Activated naive CD8-positive, alpha-beta T cell treated with anti-CD3 and anti-CD28 coated beads, Interleukin-2, amount 10 ng/mL, durations not matched to agents 7 days and 5 days (primary cell): ENCODE measurements at places on chromosomes 6 and 20. TPM values are rescaled to one million over a fixed set of nuclear protein-coding genes. Genes with fewer than 3 reads are reported as not detected.

The FUCA2 gene
- total RNA-seq, result 12.1 TPM

The ZBTB22 gene
- total RNA-seq, result 20.9 TPM

The SYCP2 gene
- total RNA-seq, result 15.0 TPM

The PAX1 gene
- total RNA-seq, result not detected

The BPIFB2 gene
- total RNA-seq, result not detected

DNA sequence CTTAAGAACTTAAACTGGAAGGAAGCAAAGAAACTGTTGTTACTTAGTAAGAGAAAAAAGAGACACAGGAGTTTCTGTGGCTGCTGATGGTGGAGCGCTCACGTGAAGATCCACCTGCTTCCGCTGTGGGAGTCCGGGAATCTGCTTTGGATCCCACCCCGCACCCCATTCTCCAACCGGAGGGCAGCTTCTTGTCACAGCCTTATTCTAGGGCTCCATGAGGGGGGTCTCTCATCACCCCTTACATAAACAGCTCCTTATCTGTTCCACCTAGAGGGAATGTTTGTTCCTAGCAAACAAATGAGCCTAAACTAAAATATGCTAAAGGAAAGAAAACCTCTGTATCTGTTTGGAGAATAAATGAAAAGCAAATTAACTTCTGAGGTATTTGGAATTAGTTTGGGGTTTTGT, 280.5 kb downstream of the QKI start:
- no peak for DNase-seq
- no peaks in the 10 kb centered on the region for H3K36me3 ChIP-seq
- no peak overlapping the region for H3K4me3 ChIP-seq
- H3K27me3 ChIP-seq, result peaks cover 10% of the 10 kb centered on the region
- no peak overlapping the region for H3K27ac ChIP-seq

- no peak for DNase-seq
- no peaks in the 10 kb centered on the region for H3K27me3 ChIP-seq
- no peak overlapping the region for H3K27ac ChIP-seq
- H3K36me3 ChIP-seq, result no peaks in the 10 kb centered on the region
Measured at GRCh38 chr20:3560578-3560977, 89.8 kb downstream of the ATRN start.

DNA sequence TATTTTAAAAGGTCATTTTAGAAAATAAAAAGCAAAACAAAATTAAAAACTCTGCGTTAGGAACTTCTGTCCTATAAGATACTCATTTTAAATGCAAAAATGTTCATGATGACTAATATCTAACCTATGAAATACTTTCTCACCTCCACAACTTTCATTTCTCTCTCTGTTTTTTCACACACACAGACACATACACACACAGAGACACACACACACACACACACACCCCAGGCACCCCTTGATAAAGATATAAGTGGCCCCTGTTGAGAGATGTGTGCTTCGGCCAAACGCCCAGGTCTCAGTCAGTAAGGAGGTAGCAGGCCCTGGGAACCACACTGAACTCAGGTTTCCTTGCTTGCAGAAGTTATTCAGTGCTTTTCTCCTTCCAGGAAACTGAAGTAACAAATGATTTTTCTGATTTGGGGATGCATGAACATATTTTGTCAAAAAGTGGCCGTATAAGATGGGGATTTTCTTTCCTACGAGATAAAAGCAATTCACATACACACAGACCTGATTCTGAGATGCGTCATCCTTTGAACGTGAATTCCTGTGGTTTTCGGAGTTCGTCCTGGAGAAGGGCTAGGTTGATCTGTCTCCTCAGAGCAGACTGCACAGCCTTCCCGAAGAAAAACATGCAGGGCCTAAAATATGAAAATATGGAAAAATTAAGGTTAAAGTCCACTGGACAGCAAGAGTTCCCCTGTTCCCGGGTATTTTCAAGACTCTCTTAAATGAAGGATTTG, 306.8 kb upstream of the FOXQ1 start:
- H3K27ac ChIP-seq, result no peak overlapping the region
- H3K27me3 ChIP-seq, result peaks cover 3% of the 10 kb centered on the region
- no peaks in the 10 kb centered on the region for H3K4me1 ChIP-seq
- no peak for DNase-seq

- no peaks in the 10 kb centered on the region for H3K36me3 ChIP-seq
- no peak overlapping the region for H3K4me3 ChIP-seq
- H3K27ac ChIP-seq, result no peak overlapping the region
- no peaks in the 10 kb centered on the region for H3K4me1 ChIP-seq
Measured at GRCh38 chr6:93407186-93407585, 12.2 kb downstream of the EPHA7 start.

DNA sequence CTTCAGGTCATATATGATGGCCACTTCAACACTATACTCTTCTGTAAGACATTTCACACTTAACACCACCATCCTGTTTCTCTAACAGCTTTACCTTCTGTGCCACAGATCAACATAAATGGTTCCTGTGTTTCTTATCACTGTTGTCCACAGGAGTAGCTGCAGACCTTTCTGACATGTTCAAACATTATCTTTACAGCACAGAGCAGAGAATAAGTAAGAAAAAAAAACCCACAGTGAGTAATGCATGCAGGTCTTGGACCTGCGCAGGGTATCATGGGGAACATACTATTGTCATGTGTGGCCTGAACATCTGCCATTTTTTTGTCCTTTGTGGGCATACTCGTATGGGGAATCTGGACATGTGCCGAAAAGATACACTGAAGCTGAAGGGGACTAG, 161.9 kb downstream of the KIF16B start:
- H3K27me3 ChIP-seq, result no peaks in the 10 kb centered on the region
- H3K4me1 ChIP-seq, result no peaks in the 10 kb centered on the region
- no peak overlapping the region for H3K27ac ChIP-seq

DNA sequence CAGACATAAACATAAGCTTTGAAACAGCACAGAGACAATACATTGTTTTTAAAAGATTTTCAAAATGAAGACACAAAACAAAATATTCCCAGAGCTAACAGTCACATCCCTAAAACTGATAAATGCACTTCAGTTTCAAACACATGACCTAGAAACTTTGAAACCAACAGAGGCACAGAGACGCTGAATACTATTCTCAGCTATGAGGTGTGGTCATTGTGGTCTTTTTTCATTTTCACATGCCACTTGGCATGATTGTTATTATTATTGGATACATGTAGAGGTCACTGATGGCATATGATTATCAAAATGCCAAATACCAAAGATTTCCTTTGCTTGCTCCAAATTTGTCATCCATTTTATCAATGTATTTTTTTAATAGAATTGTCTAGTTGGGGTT, 306.9 kb downstream of the QKI start:
- no peaks in the 10 kb centered on the region for H3K36me3 ChIP-seq
- no peak overlapping the region for H3K27ac ChIP-seq
- DNase-seq, result no peak
- no peaks in the 10 kb centered on the region for H3K27me3 ChIP-seq
- no peaks in the 10 kb centered on the region for H3K4me1 ChIP-seq

DNA sequence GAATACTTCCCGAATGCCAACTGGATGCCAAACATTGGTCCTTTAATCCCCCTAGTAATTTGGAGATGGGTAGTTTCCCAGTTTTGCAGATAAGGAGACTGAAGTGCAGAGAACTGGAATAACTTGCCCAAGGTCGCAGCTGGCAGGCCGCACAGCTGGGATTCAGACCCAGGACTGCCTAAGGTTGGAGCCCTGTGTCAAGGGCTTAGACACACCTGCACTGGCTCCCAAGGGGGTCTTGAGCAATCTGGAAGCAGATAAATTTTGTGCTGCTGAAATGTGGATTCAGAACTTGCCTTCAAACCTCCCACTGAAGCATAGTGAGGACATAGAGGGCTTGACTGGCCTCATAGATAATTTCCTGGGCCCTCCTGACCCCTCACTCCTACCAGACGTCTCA, 30.5 kb downstream of the FOXP4 start:
- no peak overlapping the region for H3K4me3 ChIP-seq
- no peaks in the 10 kb centered on the region for H3K36me3 ChIP-seq
- no peak for DNase-seq

- DNase-seq, result no peak
- H3K4me1 ChIP-seq, result no peaks in the 10 kb centered on the region
- no peak overlapping the region for H3K27ac ChIP-seq
- H3K36me3 ChIP-seq, result no peaks in the 10 kb centered on the region
- no peaks in the 10 kb centered on the region for H3K27me3 ChIP-seq
- no peak overlapping the region for H3K4me3 ChIP-seq
Measured at GRCh38 chr20:14446446-14446845, 109.0 kb upstream of the FLRT3 start.

GRCh38 chr6:7461416-7461815, 71.8 kb downstream of the RIOK1 start:
- no peak overlapping the region for H3K4me3 ChIP-seq
- H3K36me3 ChIP-seq, result no peaks in the 10 kb centered on the region
- peaks cover 7% of the 10 kb centered on the region for H3K27me3 ChIP-seq
- H3K27ac ChIP-seq, result no peak overlapping the region
- DNase-seq, result no peak

GRCh38 chr20:62596486-62596885, 45.8 kb upstream of the SLCO4A1 start:
- H3K4me1 ChIP-seq, result no peaks in the 10 kb centered on the region
- no peak overlapping the region for H3K27ac ChIP-seq
- H3K27me3 ChIP-seq, result peaks cover 45% of the 10 kb centered on the region

DNA sequence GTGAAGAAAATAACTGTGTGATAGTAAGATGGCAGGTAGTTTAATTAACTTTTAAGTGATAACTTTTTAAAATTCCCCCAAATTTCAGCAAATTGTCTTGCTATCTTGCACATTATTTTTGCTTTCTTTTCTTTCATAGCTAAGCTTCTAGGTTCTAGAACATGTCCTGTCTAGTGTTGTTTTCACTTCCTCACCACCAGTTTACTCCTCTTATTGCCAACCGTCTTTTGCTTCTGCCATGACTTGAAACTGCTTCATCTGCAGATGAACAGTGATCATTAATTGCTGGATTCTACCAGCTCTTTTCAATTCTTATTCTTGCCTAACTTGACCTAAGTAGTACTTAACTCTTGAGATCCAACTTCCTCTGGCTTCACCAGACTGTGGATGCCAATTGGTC, 137.8 kb downstream of the CENPW start:
- no peaks in the 10 kb centered on the region for H3K27me3 ChIP-seq
- no peak overlapping the region for H3K4me3 ChIP-seq
- H3K4me1 ChIP-seq, result no peaks in the 10 kb centered on the region
- no peak for DNase-seq

- H3K27me3 ChIP-seq, result peaks cover 12% of the 10 kb centered on the region
- no peak overlapping the region for H3K27ac ChIP-seq
- no peaks in the 10 kb centered on the region for H3K4me1 ChIP-seq
Measured at GRCh38 chr6:56798163-56798562, 155.5 kb upstream of the DST start.

GRCh38 chr6:43077333-43077809, 1.3 kb downstream of the PTK7 start:
- no peak overlapping the region for H3K4me3 ChIP-seq
- peaks cover 38% of the 10 kb centered on the region for H3K27me3 ChIP-seq
- H3K36me3 ChIP-seq, result no peaks in the 10 kb centered on the region

DNA sequence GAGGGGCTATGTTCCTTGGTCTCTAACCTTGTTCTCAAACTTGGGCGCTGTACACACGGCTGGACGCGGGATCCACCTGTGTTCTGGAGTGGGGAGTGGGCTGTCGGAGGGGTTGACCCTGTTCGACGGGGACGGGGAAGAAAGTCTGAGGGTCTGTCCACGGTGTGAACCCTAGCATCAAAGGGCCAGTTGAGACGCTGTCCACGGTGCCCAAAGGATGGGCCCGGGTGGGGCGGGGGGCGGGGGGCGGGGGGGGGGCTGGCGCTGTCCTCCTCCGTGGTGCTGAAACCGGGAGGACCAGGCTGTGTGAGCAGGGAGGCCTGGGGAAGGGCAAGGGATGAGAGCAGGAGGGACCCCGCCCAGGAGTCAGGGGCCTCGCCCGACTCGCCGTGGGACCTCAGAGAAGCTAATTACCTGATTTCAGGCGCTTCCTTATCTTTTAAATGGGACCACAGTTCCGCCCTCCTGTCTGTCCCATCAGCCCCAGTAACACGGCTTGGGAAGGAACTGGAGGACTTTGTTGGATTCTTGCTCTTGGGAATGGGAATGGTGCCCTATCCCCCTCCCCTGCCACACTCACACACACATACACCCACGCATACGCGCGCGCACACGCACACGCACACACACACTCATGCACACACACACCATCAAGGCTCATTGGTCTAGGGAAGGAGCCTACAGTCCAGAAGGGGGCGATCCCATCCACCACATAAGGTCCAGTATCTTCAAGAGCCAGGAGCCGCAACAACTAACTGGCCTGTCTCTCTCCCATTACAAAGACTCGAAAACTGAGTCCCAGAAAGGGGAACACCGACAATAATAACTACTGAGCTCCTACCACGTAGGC, 1.0 kb upstream of the VSTM2L start:
- H3K36me3 ChIP-seq, result no peaks in the 10 kb centered on the region
- peaks cover 51% of the 10 kb centered on the region for H3K27me3 ChIP-seq
- no peak overlapping the region for H3K27ac ChIP-seq

DNA sequence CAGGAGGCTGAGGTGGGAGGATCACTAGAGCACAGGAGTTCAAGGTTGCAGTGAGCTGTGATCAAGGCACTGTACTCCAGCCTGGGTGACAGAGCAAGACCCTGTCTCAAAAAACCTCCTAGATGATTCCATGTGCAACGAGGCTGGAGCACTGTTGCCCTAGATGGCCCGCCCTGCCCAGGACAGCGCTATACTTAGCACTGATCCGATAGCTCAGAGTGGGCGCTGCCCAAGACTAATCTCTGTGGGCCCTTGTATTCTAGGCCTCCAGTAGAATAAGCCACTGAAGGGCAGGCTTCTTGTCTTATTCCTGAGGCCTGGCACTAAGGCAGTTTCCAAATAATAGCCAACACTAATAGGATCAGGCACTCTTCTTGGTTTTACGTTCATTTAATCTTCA, 41.0 kb downstream of the STK35 start:
- H3K4me3 ChIP-seq, result no peak overlapping the region
- no peak overlapping the region for H3K27ac ChIP-seq
- H3K4me1 ChIP-seq, result peaks cover 12% of the 10 kb centered on the region
- H3K27me3 ChIP-seq, result no peaks in the 10 kb centered on the region
- no peak for DNase-seq

DNA sequence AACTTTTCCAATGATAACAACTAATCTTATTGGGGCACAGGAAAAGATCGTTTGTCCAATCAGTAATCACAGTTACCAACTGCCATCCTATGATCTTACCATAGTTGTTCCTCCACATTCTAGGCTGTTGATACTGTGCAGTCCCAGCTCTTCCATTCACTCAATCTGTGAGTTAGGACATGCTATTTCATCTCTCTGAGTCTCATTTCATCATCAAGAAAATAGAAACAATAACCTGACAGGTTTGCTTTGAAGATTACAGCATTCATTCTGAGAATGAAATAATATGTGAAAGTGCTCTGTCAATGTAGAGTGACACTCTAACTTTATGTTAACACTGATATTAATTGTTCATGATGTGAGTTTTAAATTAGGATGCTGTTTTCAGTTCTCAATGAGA, 89.8 kb downstream of the KIF13A start:
- peaks cover 18% of the 10 kb centered on the region for H3K27me3 ChIP-seq
- H3K36me3 ChIP-seq, result no peaks in the 10 kb centered on the region
- no peak overlapping the region for H3K27ac ChIP-seq
- no peak overlapping the region for H3K4me3 ChIP-seq
- no peak for DNase-seq
- no peaks in the 10 kb centered on the region for H3K4me1 ChIP-seq
